NCI-H446 (cell line): ENCODE measurements at places on chromosomes 5 and 9.
A peak's percentile ranks its signal among the peaks of the same experiment; 100 is the strongest.

DNA sequence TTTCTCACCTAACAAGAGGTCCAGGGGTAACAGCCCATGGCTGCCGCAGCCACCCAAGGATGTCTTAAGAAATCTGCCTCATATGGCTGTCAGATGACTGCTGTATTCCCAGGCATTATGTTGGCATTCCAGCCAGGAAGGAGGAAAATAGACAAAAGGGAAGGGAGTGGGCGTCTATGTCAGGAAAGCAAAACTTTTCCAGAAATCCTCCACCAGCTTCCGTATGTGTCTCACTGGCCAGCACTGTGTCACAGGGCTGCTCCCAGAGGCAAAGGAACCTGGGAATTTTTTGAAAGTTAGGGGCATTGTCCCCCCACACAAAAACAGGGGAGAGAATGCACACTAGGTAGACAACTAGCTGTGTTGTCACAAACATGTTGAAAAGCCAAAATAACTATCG is 7.3 kb downstream of the BHMT2 start:
- DNase-seq = no peak

DNA sequence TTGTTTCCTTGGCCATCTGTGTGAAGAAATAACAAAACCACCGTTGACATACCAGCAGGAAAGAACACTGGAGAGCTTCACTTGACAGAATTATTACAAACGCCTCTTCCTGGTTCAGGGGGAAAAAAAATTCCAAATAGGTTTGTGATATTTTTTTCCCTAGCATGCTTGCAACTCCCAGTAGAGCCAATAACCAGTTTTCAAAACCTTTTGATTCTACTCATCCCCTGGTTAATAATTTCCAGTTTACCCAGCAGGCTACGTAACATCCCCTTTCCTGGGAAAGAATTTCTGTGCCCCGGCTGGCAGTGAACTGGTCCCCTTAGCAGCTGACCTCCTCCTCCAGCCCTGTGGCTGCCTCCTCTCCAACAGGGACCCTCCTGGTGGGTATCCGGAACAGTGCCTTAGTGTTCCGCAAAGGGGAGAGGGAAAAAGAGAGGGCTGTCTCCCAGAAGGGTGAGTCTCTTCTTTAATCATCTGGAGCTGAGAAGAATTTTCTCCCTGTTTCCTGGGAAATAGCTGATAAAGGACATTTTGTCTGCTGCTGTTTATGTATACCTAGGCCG is 72.8 kb upstream of the BOD1 start:
- DNase-seq = no peak

GRCh38 chr9:77896938-77897667 is 134.5 kb downstream of the GNAQ start:
- DNase-seq = peak; percentile 22

GRCh38 chr5:124641154-124641792 is 105.2 kb downstream of the ZNF608 start:
- DNase-seq = no peak

- DNase-seq = no peak
Observed at GRCh38 chr9:134419684-134420076, 93.4 kb downstream of the RXRA start.

DNA sequence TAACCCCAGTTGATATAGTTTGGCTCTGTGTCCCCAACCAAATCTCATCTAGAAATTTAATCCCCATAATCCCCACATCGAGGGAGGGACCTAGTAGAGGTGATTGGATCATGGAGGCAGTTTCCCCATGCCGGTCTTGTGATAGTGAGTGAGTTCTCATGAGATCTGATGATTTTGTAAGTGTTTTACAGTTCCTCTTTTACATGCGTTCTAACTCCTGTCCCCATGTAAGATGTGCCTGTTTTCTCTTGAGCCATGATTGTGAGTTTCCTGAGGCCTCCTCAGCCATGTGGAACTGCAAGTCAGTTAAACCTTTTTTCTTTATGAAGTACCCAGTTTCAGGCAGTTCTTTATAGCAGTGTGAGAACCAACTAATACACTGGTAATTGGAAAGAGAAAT is 73.6 kb downstream of the CDH12 start:
- no peak for DNase-seq

GRCh38 chr9:36985769-36986467 is 48.1 kb downstream of the PAX5 start:
- DNase-seq = no peak

DNA sequence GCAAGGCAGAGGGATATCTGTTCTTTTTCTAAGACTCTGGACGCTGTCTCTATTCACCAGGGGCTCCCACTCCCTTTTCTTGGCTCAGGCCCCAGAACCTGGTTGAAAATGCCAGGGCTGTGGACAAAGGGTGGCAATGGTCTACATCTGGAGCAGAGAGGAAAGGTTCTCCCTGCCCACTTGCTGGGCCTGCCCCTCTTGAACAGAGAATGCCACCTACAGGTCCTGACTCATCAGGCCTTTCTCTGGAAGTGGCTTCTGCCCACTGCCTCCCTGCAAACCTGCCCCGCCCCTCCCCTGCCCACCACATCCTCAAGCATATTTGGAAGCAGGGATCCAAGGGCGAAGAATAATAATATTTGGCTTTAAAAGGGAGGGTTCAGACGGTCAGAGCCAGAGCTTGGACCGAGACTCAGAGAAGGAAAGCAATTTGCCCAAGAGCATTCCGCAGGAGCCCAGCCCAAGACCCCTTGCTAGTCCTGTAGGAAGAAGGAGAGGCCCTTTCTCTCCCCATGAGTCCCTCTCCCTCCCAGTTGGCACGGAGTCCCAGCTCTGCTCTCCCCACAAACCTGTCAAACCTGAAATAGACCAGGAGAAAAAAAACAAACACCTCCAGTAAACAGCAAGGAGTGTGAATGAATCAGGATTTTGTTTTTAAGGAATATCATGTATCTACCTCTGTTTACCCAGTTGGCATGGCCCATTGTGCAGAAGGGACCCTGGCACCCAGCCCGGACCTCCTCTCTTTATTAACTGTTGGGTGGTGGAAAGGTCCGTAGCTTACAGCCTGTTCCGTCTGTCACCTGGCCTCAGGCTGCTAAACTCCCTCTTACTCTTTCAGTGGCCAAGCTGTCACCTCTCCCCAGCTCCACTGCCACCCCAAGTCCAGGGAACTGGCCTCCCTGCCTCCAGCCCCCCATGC is 37.7 kb upstream of the STXBP1 start:
- peak; percentile 51 for DNase-seq

GRCh38 chr9:130186839-130187522 is 14.8 kb downstream of the NCS1 start:
- no peak for DNase-seq

DNA sequence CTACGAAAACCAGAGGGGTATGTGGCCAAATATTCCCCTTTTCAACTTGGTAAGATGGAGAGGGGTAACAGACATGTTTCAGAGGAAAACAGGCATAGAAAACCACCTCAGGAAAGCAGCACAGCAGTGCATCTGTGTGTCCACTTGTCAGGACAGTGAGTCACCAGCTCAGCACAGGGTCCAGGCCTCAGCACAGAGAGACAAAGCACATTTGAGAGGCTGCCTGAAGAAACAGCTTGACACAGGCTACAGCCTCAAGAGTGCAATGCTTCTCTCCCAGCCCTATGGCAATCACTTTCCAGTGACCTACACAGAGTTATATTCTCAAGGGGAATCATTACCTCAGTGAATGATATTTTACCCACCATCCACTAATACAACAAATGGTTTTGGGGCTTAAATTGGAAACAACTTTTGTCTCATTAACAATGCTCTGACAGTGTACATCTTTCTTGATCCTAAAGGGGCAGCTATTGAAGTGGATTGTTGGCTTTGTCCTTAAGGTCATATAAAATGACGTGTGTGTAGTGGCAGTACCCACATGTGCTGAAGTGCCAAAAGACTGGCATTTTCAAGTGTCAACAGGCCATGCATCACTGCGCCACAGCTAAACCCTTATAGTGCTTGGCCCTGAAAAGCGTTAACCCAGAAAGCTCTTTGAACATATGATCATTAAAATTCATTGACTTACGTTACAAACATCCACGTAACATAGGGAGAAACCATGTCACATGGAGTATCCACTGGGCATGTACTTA is 46.4 kb downstream of the ERMP1 start:
- no peak for DNase-seq

GRCh38 chr5:169442403-169442874 is 141.1 kb upstream of the SPDL1 start:
- DNase-seq = no peak

DNA sequence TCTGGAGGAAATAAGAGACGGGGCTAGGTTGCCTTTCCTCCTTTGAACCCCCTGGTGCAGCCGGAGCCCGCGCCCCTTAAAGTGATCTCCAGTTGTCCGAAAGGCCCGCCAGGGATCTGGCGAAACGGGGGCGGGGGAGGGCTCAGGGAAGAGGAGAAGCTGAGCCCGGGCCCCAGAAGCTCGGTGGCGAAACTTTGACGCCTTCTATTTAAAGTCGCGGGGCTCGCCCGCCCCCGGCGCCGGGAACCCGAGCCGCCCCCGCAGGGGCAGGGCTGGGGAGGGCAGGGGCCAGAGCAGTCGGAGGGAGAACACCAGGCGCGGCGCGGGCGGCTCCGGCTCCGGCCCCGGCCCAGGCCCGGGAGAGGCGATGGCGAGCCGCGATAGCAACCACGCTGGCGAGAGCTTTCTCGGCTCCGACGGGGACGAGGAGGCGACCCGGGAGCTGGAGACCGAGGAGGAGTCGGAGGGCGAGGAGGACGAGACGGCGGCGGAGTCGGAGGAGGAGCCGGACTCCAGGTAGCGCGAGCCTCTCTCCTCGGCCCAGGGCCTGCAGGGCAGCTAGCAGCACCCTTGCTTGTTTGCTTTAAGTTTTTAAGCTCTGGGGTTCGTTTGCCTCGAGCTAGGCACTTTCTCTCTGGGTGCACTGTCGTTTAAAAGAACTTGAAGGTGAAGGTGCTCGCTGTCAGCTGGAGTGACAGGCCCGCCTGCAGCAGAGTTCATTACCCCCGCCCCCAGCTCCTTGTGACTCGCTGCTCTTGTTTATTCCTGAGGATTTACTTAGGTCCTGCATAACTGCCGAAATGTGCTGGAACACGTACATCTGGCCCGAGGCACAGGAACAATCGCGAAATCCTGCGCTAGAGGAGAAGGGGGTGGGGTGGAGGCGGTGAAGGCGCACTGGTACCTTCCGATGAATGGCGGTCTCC is at the start of gene CMYA5:
TSS of gene CMYA5 (plus strand) at position 296 of the 926 bp plus-strand sequence. CDS start at position 368, 72 bp downstream.
- DNase-seq = no peak

GRCh38 chr5:7395432-7395946 is 449 bp upstream of the ADCY2 start:
- no peak for DNase-seq
